Mesothelial cell of epicardium (in vitro differentiated cells): ENCODE measurements at places on chromosomes 3 and 15.

- DNase-seq = no peak
Observed at GRCh38 chr3:94359996-94360395, 297.1 kb downstream of the NSUN3 start.

- DNase-seq = no peak
Observed at GRCh38 chr3:179026636-179027035, 45.0 kb downstream of the ZMAT3 start.

GRCh38 chr3:43017004-43017403 lies 37.9 kb downstream of the GASK1A start:
- no peak for DNase-seq

DNA sequence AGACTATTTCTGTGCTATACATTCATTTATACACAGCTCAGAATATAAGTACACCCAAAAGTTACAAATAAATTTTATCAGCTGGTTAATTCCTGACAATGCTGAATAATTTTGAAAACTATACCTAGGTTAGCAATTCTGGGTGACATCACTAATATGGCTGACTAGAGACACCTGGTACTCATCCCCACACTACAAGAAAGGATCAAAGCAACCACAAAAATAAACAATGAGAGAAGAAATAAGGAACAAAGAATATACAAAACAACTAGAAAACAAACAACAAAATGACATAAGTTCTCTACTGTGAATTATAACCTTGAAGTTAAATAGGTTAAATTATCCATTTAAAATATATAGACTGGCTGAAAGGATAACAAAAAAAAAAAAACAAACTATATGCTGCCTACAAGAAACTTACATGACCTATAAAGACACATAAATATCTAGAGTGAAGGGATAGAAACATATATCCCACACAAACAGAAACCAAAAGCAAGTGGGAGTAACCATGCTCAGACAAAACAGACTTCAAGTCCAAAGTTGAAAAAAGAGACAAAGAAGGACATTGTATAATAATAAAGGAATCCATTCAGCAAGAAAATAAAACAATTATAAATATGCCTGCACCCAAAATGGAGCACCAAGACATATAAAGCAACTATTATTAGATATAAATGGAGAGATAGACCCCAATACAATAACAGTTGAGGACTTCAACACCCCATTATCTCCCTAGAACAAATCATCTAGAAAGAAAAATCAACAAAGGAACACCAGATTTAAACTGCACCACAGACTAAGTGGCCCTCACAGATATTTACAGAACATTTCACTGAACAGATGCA lies 57.8 kb downstream of the IMPG2 start:
- DNase-seq = no peak

DNA sequence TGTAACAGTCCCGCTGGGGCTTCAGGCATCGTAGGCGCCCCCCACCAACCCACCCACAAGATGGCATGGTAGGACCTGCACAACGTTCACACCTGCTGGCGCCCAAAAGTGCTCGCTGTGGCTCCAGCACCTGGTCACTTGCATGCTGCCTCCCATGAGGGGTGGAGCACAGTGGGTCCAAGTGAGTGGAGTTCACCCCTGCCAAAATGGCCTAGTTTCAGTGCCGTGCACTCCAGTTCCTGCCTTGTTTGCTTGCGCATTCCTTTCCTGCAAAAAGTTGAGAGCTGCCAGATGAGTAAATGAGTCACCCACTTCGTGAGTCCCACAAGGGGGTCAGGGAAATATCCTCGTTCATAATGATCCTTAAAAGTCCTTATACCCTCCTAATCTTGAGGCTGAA lies 788.7 kb upstream of the DPPA4 start:
- no peak for DNase-seq

GRCh38 chr15:101372960-101373525 lies 78.0 kb upstream of the SNRPA1 start:
- no peak for DNase-seq

DNA sequence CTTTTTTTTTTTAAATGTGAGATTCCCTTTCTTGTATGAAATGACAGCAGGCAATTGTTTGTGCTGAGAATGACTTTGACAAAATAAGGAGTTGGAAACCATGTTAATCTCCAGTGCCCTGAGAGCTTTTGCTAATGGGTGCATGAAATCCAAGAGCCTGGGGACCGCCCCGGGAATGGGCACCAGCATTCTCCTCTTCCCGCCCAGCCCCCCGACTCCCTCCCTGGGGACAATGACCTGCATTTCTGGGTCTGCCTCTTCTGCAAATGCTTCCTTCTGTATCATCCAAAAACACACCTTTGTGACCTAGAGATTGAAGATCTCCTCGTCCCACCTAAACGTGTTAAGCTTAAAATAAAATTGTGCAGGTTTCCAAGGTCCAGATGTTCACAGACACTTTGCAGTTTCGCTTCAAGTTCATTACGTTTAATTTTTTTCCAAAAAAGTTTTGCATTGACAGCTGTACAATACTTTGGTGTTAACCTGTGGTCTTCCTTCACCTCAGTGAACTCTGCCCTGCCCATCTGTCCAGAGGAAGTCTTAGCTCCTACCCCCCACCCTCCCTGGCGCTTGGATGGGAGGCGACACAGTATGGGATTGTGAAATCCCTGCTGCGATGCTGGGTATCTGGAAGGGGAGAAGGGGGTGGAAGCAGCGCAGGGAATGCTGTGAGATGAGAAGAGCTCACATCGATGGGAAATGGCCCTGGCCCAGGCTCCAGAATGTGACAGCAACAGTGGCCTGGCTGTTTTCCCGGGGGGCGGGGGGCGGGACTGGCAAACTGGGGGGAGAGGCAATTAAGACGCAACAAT lies 50.1 kb downstream of the TLE3 start:
- no peak for DNase-seq

DNA sequence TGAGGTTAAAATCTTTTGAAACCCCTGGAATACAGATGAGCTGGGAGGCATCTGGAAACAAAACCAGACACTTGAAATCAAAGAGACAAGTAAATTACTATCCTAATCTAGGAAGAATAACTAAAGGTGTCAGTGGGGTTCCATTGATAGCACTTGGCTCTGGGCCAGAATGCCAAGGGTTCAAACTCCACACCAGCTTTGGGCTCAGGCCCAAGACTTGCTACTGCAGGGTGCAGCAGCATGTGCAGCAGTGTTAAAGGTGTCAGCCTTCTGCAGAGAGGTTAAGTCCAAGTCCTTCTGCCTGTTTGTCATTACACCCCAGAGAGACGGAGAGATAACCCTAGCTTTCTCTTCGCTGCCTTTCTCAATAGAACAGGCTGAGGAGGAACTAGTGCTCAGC lies 273.9 kb downstream of the TIGIT start:
- no peak for DNase-seq

DNA sequence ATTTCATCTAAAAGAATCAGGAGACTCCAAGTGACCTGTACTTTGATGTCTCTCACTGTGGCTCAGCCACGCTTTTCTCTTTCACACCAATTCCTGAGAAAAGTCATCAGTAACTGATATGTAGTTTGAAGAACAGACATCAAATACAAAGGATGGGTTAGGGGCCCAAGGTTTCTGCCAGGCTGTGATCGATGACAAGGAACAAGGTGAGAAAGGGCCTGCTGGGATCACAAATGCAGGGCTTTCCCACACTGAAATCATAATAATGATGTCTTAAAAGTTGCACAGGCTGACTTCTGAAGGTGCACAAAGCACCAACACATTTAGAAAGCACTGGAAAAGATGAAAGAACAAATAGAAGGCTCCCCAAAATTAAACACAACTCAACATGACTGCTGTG lies 396.9 kb downstream of the MAGI1 start:
- no peak for DNase-seq

DNA sequence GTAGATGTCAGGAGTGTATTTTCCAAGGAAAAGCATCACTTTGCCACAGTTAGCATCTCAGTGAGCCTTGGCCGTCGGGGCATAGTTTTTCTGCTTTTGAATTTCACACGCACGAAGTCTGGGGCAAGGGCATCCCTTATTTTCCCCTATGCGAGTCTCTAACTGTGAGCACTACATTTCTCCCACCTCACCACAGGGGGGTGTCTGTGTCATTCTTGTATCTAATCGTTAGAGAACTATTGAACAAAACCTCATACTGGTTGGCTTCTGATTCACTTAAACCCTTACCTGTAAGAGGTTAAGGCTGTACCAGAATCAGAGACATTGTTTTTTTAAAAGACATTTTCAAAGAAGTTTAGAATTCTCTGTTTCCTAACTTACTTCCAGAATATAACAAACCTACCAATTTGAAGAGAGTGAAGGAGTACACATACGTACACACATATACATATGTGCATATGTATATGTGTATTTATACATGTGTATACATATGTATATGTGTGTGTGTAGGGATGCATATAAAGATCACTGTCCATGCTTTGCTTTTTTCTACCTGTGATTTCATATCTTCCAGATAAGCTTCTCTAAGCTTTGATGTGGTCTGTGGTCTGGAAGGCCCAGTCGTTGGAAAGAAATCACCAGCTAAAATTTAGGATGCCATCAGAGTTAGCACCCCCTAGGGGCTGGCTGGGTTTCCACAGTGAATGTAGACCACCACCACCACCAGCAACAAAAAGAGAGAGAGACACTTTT lies 49.4 kb downstream of the MYZAP start:
- no peak for DNase-seq

GRCh38 chr15:53454843-53455721 lies 304.4 kb downstream of the WDR72 start:
- DNase-seq = no peak

- no peak for DNase-seq
Observed at GRCh38 chr15:43410572-43411214, 39.8 kb downstream of the TUBGCP4 start.

- no peak for DNase-seq
Observed at GRCh38 chr3:148255981-148256969, 441.4 kb upstream of the AGTR1 start.

DNA sequence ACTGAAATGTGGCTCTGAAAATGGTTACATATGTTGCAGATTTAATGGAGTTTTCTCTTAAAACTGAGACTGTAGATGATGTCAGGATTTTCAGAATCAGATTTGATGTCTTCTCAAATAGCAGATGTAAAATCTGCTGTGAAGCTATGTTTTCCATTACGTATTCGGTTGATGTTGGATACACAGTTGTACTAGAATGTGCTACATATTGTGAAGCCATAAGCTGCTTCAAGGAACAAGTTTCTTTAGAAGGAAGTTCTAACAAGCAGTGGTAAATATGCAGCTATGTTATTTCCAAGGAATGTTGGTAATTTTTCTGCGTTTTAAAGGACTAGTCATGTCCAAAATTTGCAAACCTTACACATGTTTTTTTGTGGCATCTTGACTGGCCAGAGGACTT lies 197.7 kb downstream of the RBMS3 start:
- no peak for DNase-seq

DNA sequence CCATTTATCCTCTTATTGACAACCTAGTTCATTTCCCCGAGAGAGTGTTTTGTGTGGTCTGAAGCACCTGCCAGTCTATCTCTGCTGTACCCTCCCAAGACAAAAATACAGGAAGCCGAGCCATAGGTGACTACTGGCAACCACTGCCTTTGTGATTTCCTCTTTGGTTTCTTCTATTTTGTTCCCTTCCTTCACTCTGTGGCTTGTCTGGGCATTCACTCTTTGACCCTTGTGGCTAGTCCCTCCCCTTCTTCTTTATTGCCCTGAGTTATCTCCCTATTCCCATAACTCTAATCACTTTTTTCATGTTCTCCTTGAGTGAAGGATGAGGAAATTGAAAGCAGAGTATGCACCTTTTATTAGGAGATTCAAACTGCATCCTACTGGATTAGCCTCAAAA lies at the start of gene ADGRG7:
TSS of gene ADGRG7 (plus strand) at position 297 of the 400 bp plus-strand sequence. CDS start 256 bp downstream, outside the sequence.
- DNase-seq = no peak

DNA sequence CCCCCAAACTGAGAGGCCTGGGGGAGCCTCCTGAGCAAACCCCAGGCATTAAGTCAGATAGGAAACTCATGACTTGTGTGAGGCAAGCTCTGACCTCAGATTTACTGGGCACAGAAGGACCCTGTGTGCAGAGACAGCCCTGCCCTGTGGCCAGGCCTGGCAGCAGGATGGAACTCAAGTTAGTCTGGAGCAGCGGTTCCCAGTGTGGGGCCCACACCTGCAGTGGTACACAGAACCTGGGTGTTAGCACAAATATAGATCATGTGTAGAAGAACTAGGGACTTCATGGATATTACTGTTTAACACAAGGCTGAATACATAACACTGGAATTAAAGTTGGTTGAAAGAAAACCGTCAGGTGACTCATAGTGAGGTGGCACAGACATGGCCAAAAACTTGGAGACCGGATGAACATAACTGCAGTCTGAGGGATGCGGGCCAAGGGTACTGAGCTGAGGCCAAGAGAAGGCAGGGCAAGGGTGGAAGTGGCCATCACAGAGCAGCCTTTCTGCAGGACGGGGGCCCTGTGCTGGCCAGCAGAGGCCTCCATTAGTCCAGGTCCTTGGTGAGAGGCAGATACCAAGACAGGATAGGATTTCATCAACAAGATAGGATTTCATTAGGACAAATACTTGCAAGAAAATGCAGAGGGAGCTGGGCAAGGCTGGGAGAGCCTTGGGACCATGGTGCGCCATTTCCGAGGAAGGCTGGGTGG lies 40.9 kb downstream of the IRAK2 start:
- no peak for DNase-seq

DNA sequence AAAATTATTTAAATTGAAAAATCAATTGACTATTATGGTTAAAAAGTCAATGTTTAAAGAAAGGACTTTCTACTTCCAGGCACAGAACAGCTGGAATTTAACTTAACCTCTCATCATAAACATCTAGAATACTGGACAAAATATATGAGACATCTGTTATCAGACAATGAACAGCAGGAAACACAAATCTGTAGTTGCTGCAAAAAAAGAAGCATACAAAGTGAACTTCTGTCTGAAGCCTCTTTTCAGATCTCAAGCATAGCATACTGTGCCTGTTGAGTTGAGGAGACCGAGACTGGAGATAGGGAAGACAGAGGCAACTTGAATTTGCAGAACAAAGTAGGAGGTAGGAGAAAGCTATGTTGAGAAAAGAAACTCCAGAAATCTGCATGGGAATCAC lies 140.0 kb upstream of the CBLB start:
- DNase-seq = no peak

DNA sequence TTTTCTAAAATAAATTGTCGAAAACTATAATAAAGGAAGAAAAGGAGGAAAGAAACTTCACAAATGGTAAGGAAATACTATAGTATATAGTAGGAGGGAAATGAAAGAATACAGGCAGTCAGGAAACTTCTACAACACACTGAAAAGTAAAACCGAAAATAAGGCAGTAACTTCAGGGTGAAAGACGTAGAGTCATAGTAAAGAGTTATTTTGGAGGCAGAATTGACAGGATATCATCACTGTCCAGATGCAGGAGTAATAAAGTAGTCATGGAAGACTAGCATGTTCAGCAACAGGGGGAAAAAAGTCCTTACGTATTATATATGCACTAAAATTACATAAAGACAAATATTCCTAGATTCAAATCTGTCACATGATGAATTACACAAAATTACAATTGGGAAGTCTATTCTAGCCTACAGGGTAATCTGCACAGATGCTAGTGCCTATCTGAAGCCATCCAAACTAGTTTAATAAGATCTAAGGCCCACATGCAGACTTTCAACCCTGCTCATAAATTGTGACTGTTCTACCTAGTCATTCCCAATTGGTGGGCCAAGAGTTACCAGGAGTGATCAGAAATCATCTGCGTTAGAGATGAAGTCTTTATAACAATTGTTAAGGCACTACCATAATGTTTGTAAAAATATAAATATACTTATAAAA lies 14.0 kb downstream of the VPS13C start:
- DNase-seq = no peak
